ENCODE measurements at places on chromosomes 16 and 17.

- peak; percentile 18 for DNase-seq
Measured at GRCh38 chr16:81937305-81938038, 73.8 kb downstream of the SDR42E1 start.

DNA sequence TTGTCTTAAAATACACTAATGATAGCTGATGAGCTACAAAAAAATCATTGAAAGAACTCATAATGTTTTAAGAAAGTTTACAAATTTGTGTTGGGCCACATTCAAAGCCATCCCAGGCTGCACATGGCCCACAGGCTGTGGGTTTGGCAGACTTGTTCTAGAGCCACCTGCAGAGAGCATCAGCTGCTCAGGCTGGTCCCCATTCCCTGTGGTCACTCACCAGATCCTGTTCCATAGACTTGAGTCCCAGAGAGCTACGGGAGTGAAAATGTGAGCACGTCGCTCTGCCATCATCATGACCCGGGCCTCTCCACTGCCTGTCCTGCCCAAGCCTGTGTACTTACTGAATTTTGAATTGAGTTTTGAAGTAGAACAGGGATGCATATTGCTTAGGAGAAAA is 6.9 kb downstream of the SLC26A11 start:
- DNase-seq = no peak

DNA sequence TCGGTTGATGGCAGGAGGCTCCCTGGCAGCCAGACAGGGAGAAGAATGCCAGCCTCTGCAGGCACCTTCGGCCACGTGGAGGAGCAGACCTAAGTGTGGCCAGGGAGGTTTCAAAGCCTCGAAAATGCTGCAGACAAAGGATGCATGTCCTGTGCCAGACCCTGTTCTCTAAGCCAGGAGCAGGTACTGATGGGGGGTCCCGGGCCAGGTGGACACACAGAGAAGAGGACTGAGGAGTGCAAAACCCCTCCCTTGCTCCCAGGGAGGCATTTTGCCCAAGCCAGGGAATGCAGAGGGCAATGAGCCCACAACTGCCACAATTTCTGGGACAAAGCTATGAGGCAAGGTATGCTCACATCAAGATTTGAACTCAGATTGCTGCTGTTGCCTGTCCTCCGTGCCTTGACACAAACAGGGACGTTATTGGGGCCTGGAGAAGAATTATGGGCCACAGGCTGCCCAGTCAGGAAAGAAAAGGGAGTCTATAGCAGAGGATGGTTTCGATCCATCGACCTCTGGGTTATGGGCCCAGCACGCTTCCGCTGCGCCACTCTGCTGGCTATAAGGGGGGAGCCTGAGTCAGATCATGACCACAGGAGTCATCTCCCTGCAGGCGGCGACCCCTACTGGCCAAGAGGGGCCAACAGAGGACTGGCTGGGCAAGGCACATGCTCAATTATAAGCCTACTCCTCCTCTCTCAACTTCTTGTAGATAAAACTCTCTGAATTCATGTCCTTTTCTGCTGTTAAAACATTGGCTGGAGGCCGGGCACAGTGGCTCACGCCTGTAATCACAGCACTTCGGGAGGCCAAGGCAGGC is 25.1 kb upstream of the FOXK2 start:
- peak; percentile 99 for DNase-seq

DNA sequence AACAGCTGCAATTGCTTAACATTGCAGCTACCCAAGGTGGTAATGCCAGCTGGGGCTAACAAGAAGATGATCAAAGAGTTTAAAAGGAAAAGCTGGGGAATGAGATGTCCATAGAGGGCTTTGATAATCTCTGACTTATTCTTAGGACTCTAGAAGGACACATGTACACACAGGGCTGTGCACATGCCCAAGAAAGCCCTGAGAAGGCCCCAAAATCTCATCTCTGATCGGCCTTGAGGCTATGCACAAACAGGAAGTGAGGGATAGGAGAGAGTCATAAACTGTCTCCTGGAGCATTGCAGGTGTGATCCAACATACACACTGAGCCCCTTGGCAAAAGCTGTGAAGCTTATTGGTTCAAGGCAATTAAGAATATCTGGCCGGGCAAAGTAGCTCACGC is 17.2 kb upstream of the RABEP1 start:
- DNase-seq = no peak

DNA sequence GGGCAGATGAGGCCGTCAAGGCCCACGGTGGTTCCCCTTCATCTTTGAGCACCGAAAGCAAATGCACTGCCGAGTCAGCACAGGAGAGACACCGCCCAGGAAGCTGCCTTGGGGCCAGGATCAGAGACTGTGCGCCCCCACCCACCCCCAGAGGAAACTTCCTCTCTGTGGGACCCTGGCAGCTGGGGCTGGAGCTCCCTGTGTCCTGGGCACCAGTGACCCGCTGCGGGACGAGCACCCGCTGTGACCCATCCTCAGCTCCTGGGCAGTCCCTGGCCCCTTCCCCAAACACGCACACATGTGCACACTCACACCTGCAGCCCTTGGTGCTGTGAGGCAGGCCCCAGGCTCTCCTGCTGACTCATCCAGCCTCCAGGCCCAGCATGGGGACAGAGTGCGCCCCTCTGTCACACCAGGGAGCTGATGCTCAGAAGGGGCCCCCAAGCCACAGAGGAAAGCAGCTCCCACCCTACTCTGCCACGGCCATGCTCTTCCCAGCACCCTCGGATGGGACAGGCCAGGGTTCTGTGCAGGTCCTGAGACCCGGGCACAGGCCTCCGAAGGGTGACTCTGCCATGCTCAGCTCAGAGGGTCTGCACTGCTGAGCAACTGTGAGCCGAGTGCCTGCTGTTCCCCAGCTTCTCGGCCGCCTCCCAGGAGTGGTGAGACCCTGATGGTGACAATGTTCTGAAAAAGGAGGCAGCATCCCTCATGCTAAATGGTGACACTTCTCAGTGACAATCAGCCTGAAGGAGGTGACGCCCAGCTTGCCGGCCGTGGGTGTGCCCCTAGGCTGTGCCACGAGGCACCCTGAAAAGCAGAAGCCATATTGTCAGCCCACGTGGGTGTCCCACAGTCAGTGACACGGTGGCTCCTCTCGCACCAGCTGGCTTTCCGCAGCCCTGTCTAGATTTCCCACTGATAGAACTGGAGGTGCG is 3.6 kb downstream of the PIEZO1 start:
- no peak for DNase-seq

DNA sequence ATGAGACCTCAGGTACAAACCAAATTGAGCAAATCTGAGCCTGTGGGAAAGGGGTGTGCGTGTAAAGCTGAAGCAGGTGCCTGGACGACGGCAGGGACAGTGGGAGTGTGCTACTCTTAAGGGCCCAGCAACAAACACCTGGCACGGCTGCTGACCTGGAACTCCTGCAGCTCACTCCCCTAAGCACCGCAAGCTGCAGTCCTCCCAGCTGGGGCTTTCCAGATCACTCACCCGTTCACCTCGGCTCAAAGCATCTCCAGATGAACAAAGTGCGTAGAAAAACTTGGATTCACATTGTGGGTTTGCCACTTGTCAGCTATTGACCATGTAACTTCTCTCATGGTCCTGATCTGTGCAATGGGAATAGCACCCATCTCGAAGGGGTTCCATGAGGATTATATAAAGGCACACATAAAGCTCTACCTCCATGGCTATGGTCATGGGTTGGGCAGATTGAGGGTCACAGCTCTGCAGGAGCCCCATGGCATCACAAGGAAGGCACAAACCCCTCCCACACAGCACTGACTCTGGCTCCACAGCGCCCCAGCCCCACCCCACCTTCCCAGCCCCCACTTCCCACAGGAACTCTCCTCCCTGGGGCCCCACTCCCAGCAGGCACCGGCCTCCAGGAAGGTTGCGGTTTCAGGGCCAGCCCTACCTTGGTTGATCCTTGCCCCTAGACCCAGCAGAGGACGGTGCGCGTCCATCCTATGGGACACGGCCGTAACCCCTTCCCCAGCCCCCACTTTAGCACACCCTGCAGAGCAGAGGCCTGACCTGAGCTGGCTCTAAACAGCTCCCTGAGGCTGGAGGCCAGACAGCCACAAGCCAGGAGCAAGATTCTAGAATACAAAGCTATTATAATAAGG is 21.9 kb downstream of the ST3GAL2 start:
- DNase-seq = no peak

DNA sequence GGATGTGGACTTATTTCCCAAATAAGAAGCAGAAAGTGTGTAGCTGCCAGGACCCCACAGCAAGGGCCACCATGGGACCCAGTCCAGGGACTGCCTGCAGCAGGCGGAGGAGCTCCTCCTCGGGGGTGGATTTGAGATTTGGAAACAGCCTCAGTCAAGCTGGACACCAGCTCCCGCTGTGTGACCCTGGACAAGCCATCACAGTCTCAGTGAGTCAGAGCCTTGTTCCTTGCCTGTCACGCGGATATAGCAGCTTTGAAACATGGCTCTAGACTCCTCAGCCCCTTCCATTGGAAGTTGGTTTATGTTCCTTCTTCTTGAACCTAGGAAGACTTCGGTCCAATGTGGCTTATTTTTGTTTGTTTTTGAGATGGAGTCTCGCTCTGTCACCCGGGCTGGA is 12.5 kb upstream of the DPEP1 start:
- no peak for DNase-seq

DNA sequence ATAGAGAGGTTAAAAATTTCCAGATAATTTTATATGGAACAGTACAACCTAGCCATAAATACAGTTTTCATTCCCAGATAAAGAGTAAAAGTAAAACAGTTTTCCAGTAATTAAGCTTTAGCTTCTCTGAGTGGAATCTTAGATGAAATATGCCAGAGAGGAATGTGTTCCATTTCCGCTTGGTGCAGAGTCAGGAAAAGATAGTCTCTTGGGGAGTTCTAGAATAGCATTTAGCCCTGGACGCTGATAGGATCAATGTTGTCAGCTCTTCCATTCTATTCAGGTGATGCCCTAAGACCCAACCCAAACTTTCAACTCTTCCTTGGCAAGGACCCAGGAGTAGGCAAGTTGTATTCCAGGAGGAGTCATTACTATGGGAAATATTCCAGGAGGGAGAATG is 30.9 kb upstream of the ABCA3 start:
- peak; percentile 26 for DNase-seq

GRCh38 chr16:60107871-60108270 is 1373.8 kb upstream of the GOT2 start:
- no peak for DNase-seq

GRCh38 chr17:56594320-56595107 is 1.0 kb downstream of the NOG start:
- no peak for DNase-seq

DNA sequence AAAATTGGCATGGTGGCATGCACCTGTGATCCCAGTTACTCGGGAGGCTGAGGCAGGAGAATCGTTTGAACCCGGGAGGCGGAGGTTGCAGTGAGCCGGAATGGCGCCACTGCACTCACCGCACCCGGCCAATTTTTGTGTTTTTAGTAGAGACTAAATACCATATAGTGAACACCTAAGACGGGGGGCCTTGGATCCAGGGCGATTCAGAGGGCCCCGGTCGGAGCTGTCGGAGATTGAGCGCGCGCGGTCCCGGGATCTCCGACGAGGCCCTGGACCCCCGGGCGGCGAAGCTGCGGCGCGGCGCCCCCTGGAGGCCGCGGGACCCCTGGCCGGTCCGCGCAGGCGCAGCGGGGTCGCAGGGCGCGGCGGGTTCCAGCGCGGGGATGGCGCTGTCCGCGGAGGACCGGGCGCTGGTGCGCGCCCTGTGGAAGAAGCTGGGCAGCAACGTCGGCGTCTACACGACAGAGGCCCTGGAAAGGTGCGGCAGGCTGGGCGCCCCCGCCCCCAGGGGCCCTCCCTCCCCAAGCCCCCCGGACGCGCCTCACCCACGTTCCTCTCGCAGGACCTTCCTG is at the start of gene HBQ1:
Gene HBQ1, plus strand, starts transcription at position 359 of the 575 bp plus-strand sequence. Its CDS starts 28 bp downstream, at position 387.
- peak; percentile 18 for DNase-seq

DNA sequence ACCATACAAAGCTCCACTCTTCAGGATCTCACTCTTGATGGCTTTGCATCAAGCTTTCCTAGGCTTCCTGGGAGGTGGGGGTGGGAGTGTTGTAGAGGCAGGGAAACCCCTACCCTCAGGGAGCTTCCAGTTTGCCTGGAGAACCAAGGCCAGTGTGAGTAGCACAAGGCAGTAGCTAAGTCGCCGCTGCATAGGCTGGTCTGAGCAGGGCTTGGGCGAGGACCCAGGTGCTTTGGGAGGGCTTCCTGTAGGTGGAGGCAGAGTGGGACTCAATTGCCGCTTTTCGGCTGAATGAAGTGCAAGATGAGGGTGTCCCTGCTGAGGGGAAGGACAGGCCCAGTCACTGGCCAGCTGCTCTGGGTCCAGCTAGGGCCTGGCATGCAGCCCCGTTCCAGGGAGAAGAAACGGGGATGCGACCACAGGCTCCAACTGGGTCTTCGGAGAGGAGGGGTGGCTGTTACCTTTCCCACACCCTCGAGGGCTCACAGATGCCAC is 3.9 kb downstream of the CD79B start:
- DNase-seq = no peak

DNA sequence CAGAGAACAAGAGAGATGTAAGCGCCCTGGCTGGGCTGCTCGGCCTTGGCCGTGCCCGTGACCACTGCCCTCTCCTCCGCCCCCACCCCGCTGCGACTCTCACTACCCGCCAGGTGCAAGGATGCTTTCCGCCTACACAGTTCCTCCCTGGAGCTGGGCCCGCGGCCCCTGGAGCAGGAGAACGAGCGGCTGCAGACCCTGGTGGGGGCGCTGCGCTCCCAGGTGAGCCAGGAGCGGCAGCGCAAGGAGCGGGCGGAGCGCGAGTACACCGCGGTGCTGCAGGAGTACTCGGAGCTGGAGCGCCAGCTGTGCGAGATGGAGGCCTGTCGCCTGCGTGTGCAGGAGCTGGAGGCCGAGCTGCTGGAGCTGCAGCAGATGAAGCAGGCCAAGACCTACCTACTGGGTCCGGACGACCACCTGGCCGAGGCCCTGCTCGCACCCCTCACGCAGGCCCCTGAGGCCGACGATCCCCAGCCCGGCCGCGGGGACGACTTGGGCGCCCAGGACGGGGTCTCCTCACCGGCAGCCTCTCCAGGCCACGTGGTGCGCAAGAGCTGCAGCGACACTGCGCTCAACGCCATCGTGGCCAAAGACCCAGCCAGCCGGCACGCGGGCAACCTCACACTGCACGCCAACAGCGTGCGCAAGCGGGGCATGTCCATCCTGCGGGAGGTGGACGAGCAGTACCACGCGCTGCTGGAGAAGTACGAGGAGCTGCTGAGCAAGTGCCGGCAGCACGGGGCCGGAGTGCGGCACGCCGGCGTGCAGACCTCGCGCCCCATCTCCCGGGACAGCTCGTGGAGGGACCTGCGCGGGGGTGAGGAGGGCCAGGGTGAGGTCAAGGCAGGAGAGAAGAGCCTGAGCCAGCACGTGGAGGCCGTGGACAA is 9.2 kb upstream of the MRPL58 start:
- DNase-seq = no peak

All from fibroblast of upper back skin (primary cell).